ENCODE measurements at places on chromosomes 2 and 18.

DNA sequence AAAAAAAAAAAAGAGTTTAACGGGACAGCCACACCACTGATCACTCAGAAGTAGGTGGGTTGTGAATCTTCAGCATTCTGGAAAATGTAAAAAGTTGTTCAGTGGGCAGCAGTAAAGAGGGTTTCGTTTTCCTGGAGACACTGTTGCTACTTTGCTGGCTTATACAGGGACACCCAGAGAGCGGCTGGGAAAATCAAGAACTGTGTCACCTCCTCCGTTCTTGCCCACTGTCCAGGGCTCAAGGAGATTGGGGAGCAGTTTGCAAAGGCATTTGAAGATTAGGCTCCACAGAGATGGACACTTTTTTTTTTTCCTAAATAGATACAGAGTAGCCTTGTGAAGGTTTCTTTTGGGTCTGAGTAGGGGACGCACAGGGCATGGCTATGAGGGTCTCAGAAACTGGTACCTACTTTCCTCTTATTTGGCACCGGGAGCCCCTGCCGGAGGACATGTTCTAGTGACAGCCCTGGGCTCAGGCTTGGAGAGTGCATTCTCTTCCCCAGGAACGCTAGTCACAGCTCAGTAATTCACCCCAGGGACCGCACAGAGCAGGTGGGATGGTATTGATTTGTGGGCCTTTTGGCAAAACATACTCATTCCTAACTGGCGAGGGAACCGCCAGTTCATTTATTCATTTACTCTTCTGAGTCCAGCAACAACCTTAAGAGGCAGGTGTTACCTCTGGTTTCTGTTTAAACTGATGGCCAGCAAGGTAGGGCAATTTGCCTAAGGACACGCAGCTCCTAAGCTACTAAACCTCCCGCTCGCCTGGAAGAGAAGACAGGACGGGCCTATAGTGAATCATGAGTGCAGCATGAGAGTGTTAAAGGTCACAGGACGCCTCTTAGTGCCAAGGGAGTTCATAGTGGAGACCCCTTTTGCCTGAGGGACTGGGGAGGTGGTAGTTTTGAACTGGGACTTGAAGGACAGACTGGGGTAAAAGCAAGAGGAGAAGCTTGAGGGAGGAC lies 53.1 kb downstream of the HPCAL1 start:
- DNase-seq = no peak

- no peak for DNase-seq
Measured at GRCh38 chr2:10061221-10061925, 18.0 kb downstream of the KLF11 start.

- no peak for DNase-seq
Measured at GRCh38 chr18:75267643-75268363, 57.2 kb downstream of the TSHZ1 start.

DNA sequence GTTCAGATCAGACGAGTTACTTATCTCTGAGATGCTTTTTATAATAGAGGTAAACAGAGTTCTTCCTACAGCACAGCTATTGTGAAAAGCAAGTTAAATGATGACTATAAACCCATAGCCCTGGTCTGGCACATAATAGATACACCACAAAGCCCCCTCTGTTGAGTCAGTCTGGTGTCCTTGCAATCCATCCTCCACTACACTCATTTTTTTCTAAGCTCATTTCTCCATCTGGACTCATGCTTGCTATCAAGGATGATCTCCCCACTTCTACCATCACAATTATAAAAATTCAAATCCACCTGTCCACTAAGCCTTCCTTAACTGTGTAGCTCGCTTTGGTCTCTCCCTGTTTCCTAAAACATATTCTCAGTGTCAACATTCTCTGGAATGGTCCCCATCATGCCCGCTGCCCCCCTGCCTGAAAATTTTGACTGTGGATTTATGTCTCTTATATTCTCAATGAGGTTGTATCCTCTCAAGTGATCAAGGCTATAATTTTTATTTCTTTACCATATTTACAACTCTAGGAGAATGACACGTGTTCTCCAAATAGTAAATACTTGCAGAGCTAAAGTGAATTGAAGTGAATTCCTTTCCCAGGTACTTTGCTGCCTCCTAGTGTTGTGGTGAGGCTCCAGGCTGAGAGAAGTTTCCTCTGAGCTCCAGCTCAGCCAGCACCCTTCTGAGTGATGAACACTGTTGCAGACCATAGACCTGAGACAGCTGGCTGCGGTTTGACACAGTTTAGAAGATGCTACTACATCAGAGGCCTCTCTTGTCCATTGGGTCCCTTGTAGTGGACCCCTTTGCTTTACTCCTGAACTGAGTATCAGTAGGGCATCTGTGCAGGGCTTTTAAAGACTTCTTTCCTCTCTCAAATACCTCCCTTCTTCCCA lies 108.7 kb downstream of the DPP10 start:
- no peak for DNase-seq

- no peak for DNase-seq
Measured at GRCh38 chr2:241814643-241815476, 5.9 kb downstream of the NEU4 start.

DNA sequence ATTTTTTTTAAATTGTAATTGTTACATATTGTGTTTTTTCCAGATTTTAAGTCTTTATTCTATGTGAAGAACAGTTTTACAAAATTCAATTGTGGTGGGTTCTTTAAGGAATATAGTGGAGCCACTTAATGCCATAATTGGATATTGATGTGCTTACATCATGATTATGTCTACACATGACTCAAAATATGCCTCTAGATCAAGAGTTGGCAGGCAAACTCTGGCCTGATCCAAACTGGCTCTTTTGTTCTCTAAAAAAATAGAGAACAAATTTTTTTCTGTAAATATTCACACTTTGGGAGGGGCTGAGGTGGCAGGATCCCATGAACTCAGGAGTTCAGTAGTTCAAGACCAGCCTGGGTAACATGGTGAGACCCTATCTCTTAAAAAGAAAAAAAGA lies 8.3 kb downstream of the EHBP1 start:
- no peak for DNase-seq

DNA sequence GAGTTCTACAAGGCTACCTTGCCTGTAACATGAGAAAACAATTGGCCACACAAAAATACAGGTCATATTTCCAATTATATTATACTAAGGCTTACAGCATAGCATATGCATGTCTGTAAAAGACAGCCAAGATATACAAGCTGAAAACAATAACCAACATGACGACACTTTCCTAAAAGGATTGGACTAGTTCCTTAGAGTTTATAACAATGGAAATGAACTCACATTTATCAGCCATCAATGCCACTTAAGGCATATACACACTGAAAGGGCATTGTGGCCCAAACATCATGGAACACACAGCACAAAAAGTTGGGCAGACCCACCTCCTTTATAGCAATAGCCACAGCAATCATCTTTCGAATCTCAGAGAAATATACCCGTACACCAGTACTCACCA lies 52.0 kb downstream of the SLC40A1 start:
- DNase-seq = no peak

DNA sequence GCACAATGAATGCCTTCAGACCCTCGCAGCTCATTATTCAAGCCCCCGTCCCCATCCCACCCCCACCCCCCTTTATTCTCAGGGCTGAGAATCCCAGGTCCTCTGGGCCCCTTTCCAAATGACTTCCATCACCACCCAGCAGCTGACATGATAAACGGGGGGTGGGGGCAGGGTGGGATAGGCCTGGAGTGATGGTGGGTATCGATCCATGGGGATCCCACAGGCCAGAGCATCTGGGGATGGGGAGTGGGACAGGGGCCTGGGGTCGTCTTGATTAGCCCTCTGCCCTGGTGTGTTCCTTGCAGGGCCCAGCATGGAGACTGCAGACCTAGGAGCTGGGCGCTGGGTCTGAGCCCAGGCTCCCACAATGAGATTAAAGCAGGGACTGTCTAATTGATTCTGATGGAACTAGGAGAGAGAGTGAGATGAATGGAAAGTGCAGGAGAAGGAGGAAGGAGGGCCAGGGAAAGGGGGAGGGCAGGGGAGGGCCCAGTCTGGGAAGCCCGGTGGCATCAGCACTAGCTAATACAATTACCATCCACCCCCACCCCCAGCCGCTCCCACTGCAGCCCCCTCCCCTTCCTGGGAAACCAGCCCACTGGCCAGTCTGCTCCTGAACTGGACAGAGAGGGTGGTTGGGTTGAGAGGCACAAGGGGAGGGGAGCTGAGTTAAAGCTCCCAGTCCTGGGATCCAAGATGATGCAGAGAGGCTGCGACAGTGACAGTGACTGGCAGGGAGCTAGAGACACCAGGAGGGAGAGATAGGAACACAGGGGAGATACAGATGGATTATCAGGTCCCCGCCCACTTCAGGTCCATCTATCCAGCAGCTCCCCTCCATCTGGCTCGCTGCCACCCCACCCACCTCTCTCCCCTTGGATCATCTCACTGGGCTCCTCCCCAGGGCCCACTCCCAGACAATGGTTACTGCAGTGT lies 13.1 kb upstream of the TNS1 start:
- no peak for DNase-seq

- DNase-seq = no peak
Measured at GRCh38 chr2:184620367-184620766, 22.0 kb downstream of the ZNF804A start.

- no peak for DNase-seq
Measured at GRCh38 chr2:184689638-184690037, 91.3 kb downstream of the ZNF804A start.

GRCh38 chr2:101371636-101372035 lies 15.7 kb downstream of the CREG2 start:
- no peak for DNase-seq

DNA sequence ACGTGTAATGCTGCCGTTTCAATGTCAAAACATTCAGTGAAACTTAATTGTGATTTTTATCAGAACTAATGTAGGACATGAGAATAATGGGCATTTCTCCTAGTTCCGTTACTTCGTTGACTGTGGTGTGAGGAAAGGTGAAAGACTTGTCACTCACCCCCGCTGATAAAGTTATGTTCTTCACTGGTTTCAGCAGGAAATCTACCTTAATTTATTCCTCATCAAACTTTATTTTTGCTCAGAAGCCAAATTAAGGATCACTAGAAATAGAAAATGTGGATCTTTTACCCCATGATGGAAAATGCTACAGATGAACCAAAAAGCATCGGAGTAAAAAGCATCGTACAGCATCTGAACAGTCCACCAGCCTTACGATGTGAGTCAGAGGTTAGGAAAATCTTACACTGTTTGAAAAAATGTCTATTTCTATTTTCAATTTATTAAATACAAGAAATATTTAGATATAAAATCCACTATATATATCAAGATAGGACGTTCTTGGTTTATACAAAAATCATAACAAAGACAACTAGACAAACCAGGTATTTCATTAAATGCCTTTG lies 1.0 kb upstream of the ROCK1 start:
- no peak for DNase-seq

GRCh38 chr2:196967116-196967515 lies 40.6 kb upstream of the PGAP1 start:
- DNase-seq = no peak

- DNase-seq = no peak
Measured at GRCh38 chr2:108635630-108636354, 83.5 kb upstream of the RANBP2 start.

DNA sequence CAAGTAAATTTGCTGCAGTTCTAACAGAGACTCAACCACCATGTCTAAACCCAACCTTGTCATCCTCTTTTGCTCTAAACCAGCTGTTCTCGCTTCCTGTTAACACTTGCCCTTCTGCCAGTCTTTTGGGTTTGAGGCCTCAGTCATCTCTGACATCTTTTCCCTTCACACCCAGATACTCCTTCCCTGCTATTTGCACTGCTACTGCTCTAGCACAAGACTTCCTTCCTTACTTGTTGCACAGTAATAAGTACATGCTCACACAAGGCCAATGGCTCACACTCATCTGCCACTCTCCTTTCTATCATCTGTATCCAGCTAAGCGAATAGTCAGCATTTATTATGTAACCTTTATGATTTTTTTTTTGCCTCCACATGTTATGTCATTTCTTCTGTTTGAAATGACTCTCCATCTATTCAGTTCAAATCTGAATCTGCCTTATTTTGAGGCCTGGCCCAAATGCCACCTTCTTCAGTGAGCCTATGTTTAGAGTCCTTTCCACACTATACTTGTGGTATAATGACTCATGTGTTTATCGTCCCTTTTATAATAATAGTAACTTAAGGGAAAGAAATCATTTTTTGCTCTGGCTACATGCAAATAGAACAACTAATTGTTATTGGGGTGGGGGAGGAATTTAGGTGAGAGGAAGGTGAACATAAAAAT lies 22.5 kb upstream of the CDKL4 start:
- no peak for DNase-seq

DNA sequence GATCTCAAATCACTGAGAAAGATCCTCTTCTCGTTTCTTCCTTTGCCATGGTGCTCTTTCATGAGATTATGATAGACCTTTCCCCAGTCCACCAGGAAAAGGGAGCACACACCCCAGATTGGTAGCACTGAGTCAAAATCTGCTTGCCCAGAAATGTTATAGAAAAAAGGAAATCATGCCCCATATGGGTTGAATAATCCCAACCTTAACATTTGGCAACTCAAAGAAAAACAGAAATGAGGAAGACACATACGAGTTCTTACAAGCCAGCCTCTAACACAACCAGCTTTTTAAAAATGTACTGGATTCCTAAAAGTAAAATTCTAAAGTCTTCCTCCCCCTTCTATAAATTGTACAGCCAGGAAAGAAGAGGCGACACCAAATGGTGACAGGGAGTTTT lies 103.0 kb downstream of the ANKRD44 start:
- DNase-seq = no peak

DNA sequence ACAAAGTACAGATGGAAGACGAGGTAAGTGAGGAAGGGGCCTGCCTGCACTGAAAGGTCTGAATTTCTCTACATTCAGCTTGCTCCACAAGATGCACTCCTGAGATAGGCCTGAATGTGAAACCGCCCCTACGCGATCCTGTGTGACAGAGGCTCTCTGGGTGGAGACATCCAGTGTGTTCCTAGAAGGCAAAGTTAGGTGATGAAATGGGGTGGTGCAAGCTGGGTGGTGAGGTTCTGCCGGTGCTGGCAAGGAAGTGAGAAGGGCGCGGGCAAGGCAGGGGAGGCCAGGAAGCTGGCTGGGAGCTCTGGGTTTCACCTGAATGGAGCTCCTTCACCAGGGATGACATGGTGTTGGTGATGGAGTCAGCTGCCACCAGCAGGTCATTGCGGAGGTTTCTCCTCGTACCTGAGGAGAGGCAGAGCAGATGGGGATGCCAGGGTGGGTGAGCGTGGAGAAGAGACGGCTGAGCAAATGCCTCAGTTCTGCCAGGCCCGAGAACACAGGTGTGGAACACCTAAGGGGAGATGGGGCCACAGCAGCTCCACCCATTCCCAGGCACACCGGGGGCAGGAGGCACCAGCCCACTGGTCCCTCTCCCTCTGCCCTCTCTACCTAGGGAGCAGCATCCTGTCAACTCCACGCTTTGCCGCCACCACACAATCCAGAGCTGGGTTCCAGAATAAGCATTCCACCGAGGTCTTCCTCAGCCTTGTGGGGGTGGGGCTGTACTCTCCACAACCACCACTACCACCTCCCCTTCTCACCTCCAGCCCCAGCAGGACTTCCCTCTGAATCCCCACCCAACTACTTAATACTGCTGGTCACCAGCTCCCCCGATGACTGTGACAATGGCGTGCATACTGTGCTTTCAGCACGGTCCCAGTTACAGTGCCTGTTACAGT lies 45.5 kb upstream of the DNMT3A start:
- DNase-seq = no peak

GRCh38 chr18:32881009-32881408 lies 108.2 kb upstream of the KLHL14 start:
- DNase-seq = no peak

All from stimulated activated CD8-positive, alpha-beta memory T cell treated with anti-CD3 and anti-CD28 coated beads, Interleukin-7, amount 100 ng/mL, for 1 hour (primary cell).